ENCODE measurements at places on chromosomes 2 and 18.

- DNase-seq = no peak
These were observed 117.9 kb downstream of the LRATD1 start for GRCh38 chr2:14750433-14750832.

- DNase-seq = no peak
These were observed 241.3 kb upstream of the UBE2E3 start for GRCh38 chr2:180739070-180739469.

GRCh38 chr2:15271276-15271675, 289.9 kb downstream of the NBAS start:
- DNase-seq = no peak

GRCh38 chr18:25345081-25345866, 6.7 kb downstream of the ZNF521 start:
- no peak for DNase-seq

GRCh38 chr18:76259096-76259495, 235.9 kb downstream of the ZNF516 start:
- DNase-seq = no peak

DNA sequence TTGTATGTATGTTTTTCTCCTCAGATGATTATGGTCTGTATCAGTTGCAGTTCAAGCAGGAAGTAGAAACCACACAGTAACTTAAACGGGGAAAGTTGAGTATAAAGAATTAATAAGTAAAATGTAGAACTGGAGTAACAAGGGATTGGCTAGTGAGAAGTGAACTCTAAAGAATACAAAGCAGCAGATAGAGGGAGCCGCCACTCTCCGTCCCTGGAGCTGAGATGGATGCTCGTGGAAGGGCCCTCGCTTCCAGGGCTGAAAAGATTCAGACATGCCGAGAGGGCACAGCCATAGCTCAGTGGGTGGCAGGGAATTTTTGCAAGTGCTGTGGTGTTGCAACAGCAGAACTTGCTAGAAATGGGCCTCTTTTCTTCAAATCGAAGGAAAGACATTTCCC, 155.8 kb downstream of the COL6A3 start:
- no peak for DNase-seq

DNA sequence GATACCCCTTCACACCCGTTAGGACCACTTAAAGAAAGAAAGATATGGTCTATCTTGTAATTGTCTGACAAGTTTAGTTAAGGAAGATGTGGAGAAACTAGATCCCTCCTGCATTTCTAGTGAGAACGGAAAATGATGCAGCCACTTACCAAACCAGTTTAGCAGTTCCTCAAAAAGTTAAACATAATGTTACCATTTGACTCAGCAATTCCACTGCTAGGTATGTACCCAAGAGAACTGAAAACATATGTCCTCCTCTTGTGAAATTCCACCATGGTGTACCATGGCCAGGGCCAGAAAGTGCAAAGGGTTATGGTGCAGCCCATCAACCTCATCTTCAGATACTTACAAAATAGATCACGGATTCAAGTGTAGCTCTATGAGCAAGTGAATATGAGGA, 79.0 kb upstream of the ID2 start:
- DNase-seq = no peak

DNA sequence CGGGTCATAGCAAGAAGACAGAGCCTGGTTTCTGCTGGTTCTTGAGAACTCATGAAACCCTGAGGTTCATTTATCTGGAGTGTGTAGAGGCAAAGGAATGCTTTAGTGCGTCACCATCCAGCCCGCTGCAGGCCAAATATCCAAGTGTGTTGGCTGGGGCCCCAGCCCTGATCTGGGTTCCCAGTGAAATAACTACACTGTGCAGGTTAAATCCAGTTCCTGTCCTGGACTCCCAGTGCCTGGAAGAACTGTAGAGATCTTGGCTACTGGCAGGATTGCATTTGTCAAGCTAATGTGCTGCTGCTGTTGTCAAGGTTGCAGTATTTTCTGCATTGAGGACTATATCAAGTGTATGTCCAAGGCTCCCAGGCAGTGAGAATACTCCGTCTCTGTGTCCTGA, 89.9 kb downstream of the MAPK4 start:
- no peak for DNase-seq

DNA sequence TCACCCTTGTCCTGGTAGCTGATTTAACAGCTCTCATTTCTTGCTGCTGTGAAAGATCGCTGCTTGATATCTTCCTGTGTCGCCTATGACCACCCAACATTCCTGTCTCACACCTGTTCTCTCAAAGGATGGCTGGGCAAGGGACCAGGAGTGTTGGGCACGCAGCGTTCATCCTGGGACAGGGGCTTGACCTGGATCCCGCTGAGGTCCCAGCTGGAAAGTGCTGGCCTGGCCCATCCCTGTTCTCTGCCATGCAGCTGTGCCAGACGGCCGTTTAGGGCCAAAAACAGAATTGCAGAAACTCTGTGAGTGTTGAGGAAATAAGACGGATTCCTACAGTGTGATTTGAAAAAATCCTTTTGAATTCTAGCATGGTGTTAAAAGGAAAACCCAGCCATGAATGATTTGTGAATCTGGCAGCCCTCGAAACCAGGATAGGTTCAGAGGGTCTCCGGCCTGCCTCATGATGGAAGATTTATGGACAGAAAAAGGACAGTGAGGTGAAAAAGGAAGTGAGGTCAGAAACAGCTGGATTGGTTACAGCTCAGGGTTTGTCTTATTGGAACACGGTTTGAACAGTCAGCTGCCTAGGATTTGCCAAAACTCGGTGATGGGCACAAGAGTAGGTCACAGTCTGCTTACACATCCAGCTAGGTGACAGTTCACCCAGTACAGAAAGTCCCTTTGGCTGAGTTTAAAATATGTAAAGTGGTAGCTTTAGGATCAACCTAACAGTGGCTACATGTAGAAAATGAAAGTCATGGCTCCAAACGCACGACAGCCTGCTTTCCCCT, 164.8 kb downstream of the DCDC2C start:
- DNase-seq = no peak

DNA sequence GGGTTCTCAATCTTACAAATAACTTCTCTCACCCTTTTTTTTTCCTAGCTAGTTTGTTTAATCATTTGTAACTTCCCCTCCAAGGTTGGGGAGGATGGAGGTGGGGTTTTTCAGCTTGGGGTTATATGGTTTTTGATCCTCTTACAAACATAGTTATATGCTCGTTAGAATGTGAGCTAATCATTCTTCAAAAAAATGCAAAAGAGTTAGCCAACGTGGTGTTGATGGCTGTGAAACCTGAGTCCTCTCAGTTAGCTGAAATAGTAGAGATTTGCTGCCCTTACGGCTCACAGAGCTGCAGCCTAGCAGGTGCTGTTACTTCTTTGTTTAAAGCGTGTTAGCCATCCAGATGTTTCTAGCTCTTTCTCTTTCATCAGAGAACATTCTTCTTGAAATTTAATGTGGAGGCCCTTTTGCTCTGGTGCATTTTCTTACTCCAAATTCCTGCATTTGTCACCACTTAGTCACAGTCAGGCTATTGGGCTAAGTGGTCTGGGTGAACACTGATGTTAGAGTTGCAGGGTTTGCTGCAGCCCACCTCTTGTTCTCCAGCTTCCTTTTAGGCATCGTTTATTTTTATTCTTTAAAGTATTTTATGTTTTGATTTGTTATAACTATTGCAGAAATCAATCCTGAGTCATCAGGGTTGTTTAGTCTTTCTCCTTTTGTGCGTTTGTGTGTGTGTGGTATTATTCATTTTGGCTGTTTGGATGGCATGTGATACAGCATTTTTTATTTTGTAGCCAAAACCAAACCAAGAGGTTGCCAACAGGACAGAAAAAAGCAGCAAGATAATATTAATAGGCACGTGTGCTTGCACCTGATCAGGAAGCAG, 41.1 kb downstream of the LIMS1 start:
- no peak for DNase-seq

GRCh38 chr18:21404426-21404825, 162.4 kb downstream of the GREB1L start:
- no peak for DNase-seq

GRCh38 chr2:202632682-202633290, 2.0 kb upstream of the FAM117B start:
- no peak for DNase-seq

DNA sequence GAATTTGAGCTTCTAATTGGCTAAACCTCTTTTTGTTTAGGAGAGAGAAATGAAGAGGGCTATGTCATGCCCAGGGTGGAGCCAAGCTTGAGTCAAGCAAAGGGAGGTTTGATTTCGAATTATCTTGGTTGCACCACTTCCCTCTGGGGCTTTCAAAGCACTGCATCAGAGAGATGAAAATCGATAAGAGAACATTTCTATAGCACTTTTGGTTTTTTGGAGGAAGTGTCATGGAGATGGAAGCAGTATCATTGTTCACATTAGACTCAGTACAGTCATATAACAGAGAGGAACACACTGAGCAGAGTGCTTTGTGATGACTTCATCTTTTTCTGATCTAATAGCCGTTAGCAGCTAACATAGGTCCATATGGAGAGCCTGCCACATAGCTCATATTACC, 120.3 kb upstream of the UXS1 start:
- DNase-seq = no peak

GRCh38 chr18:62325806-62326645, 916 bp downstream of the TNFRSF11A start:
- no peak for DNase-seq

Measured in NK-92 treated with Interleukin-12 subunit alpha and Interleukin-12 subunit beta, amount 100 ng/mL, for 24 hours (cell line).